T follicular helper cell (primary cell): ENCODE measurements at places on chromosomes 11 and 22.
A peak's percentile ranks its signal among the peaks of the same experiment; 100 is the strongest.

DNA sequence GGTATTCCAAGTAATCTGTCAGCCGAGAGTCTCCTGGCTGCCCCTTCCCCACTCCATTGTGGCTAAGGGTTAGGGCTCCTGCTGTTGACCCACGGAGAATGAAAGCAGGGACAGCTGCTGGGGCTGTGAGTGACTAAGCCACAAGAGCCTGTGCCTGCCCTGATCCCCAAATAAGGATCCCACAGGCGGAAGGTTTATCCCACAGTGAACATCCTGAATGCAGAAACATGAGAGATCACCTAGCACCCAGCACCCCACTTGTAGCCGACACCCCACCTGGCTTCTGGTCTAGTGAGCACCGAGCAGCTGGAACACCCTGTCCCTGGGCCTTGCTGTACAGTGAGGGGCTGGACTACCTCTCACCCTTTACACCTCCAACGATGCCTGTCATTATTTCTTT is 117.7 kb upstream of the LMO1 start:
- DNase-seq, result no peak

DNA sequence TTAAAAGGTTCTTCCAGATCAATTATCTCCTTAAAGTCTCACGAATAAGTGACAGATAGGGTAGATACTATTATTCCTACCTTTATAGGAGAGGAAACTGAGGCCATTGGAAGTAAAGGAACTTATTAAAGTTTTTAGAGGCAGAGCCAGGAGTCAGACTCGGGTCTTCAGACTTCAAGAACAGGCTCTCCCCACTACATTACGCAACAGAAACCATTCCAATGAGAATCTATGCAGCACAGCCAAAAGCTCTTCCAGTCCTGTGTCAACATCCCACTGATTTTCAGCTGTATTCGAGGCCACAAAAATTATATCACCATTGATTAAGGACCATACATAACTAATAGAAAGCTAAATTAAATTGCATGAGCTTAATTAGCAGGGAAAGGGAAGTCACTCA is 77.4 kb downstream of the RELT start:
- DNase-seq, result no peak

DNA sequence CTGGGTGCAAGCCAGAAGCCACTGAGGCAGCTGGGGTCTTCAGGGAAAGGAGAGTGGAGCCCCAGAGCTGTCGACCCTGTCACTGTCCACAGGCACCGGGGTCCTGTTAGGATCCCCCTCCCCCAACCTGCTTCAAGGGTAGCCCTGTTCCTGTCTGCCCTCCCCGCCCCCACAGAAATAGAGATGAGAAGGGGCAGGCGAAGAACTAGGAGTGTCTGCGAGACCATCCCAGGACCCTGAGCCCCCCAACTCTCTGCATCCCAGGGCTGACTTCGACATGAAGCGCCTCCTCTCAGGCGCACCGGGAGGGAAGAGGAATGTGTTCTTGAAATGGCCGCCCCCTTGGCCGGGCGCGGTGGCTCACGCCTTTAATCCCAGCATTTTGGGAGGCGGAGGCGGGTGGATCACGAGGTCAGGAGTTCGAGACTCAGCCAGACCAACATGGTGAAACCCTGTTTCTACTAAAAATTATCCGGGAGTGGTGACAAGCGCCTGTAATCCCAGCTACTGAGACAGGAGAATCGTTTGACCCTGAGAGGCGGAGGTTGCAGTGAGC is 607 bp upstream of the ZNF70 start:
- no peak for DNase-seq

DNA sequence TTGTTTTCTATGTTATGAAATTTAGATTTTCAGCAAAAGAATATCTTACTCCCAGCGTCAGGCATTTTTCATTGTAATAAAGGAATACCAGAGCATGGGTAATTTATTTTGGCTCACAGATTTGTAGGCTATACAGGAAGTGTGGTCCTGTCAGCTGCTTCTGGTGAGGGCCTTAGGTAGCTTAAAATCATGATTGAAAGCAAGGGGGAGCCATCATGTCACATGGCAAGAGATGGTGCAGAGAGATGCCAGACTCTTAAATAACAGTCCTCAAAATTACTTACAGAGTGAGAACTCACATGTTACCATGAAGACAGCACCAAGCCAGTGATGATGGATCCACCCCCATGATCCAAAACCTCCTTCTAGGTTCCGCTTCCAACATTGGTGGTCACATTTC is 825.0 kb upstream of the CHORDC1 start:
- no peak for DNase-seq

GRCh38 chr11:128723531-128723930 is 29.7 kb downstream of the FLI1 start:
- DNase-seq, result no peak

DNA sequence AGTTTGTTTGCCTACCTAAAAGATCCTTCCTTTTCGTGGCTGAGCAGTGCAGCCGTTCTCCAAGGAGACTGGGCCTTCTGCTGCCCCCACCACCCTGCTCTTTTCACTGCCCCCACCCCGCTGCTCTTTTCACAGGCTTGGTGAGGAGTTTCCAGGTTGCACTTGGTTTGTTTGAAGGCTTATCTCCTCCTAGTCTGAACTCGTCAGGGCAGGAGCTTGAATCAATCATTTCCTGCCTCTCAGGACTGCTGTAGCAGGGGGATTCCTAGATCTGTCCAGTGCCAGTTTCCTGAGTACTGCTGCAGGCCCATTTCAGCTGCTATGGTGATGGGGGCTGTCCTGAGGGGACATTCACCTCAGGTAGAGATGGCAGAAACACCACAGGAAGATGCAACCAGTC is 10.0 kb downstream of the MED15 start:
- DNase-seq, result no peak

DNA sequence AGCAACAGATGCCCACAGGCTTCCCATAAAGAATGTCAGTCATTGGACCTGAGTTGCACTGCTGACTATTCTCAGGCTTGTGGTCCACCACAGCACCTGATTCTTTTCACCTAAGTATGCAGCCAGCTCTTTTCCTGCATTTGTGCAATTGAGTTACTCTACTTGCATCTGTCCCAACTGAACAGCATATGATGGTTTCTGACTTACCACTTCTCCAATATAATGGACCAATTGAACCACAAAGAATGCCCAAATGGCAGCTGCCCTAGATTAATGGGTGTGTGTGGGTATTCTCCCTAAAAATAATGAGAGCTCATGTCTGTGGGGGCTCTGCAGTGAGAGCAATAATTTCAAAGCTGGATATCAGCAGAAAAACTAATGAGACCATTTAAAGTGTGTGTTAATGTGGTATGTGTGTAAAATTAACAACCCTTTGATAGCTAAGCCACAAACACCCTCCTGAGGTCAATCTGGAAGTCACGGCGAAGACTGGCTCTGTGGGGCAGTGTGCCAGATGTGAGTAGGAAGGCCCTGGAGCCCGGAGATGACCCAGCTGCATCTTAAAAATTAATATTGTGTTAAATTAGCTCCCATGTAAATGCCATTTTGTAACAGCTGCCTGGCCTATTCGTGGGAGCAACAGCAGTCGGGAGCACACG is 43.8 kb downstream of the SC5D start:
- no peak for DNase-seq

DNA sequence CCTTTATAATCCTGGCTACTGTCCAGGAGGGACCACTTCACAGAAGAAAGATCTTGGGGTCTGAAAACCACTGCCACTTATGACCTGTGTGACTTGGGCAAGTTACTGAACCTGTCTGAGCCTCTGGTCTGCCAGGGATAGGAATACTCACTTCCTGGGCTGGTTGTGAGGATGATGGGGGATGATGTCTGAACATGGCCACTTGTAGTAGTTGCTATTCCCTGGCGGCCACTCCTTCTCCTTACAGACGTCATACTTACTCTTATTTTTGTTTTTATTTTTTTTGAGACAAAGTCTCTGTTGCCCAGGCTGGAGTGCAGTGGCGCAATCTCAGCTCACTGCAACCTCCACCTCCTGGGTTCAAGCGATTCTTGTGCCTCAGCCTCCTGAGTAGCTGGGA is 26.1 kb downstream of the CD82 start:
- no peak for DNase-seq

GRCh38 chr22:26115266-26115665 is 54.0 kb upstream of the SEZ6L start:
- DNase-seq, result no peak

GRCh38 chr11:17230867-17231851 is 23.4 kb upstream of the PIK3C2A start:
- no peak for DNase-seq

DNA sequence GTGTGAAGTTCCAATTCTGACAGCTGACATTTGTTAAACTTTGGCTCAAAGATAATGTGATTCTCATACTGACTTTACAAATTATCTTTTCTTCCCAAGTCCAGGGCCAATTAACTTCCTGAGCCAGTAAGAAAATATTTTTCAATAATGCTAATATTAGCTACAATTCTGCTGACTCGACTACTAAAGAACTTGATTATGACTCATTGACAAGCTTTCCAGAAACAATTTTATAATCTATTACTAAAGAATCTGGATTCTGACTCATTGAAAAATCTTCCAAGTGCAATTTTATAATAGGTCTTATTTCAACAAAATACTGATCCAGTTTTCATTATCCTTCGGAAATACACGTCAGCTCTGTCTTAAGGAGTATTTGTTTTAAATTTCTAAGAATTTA is 12.9 kb upstream of the XKR3 start:
- DNase-seq, result no peak

DNA sequence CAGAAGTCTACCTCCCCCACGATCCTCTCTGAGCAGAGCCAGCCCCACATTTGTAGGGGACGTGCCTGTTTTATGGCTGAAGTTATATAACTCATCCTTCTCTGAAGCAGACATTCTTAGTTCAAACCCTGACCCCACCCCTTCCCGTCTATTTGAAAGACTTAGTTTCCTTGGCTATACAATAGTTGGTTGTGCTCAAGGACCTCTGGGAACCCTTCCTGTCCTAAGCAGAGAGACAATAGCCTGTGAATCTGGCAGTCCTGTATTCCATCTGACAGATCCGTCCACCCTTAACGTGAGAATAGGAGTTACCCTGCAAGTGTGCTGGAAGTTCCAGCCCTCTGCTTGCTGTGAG is 75.2 kb downstream of the MN1 start:
- no peak for DNase-seq

GRCh38 chr22:28822930-28823551 is 22.7 kb upstream of the XBP1 start:
- DNase-seq, result peak; percentile 32

DNA sequence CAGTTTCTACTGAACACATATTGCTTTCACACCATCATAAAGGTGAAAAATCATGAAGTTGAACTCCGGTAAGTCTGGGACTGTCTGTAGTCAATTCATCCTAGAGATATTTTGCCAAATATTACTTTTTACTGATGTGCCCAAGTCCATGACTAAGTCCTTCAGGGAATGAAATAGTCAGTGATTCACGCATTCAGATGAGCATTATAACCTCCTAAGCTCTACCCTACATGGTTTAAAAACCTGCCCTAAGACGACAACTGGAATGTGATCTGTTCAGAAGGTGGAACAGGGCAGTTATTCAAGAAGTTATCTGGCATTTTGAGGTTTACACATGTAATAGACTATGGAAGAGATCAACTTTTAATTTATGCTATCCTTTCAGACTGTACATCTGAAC is 125.6 kb downstream of the TRPC6 start:
- no peak for DNase-seq

DNA sequence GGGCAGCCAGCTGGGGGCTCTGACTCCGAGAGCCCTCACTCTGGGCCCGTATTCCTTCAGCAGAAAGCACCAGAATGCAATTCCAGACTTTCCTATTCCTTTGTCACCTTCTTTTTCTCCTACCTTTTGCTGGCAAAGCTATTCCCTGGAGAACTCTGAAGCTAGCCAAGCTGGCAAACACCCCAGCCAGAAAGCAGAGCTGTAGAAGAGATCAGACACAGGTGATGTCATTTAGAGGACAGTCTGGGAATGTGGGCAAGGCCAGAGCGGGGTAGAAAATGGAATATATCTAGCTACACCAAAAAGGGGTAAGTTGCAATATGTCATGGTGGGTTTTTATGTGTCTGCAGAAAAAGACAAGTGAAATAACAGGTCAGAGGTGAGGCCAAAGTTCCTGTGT is 205.1 kb downstream of the NXPE2 start:
- DNase-seq, result no peak

- DNase-seq, result no peak
Measured at GRCh38 chr11:66741153-66741552, 12.1 kb upstream of the SPTBN2 start.

DNA sequence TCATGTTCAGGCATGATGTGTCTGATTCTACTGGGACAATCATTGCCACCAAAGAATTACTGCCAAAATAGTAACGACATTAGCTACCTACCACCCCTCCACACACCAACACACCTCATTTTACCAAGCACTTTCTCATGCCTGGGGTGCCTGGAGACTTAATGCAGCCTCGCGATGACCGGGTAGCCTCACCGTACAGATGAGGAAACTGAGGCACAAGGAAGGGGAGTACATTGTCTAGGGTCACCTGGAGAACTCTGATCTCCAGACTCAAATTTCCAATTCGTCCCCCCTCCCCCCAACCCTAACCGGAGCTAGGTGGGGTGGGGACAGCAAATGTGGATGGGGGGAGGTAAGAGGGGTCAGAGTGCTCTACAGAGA is 2.7 kb upstream of the RTN4RL2 start:
- DNase-seq, result no peak

- no peak for DNase-seq
Measured at GRCh38 chr22:40653361-40653760, 16.8 kb upstream of the MRTFA start.

- no peak for DNase-seq
Measured at GRCh38 chr11:65903715-65904114, 3.5 kb upstream of the FOSL1 start.

- no peak for DNase-seq
Measured at GRCh38 chr11:126833065-126833464, 167.5 kb downstream of the KIRREL3 start.

GRCh38 chr11:20840341-20840740 is 171.0 kb downstream of the NELL1 start:
- DNase-seq, result no peak

GRCh38 chr11:68343761-68344256 is 31.4 kb downstream of the LRP5 start:
- no peak for DNase-seq

- no peak for DNase-seq
Measured at GRCh38 chr11:102528618-102529017, 1.9 kb downstream of the MMP7 start.

DNA sequence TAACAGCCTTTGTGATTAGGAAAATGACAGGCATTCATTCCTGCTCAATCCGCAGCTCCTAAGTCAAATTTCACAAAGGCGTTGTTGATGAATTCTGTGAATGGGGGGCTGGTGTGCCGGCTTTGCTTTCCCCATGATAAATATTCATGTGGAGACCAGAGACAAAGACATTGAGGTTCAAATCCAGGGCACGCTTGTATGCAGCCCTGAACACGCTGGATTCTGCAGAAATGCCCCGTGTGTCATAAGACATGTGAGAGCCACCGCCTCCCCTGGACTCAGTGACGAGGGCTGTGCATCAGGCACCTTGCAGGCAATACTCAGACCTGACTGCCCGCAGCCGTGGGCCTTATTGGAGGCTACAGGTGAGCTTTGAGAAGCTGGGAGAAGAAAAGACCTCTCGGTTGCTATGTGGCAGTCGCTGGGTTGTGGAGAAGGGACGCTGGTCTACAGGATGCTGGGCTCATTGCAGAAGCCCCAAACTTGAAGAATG is 906.2 kb downstream of the BRD1 start:
- no peak for DNase-seq
